Adrenal gland (tissue), 19 donors: ENCODE measurements at places on chromosomes 3 and 15. TPM values are rescaled to one million over a fixed set of nuclear protein-coding genes. Genes with fewer than 3 reads are reported as not detected.

GRCh38 chr3:59418836-59419235 is 369.0 kb upstream of the CFAP20DC start:
- DNase-seq, result no peak

Gene GOLGA8Q
- total RNA-seq, result 1.5 TPM

Gene ISLR
- 59.8 TPM for total RNA-seq

DNA sequence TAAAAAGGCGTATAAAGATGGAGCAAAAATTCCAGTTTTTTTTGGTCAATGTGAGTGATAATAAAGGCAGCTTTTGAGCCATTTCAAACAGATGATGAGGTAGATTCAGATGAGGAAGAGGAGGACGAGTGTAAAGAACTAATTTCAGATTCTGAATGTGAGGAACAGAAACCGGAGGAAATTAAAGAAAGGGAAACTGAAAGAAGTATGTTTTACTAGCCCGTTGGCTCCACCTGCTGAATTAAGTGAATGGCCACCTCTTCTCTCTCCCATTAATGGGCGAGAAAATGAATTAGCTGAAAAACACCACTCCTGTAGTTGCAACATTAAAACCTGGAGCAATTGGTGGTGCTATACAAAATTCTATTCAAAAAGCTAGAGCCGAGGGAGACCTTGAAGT is 55.4 kb downstream of the CYP19A1 start:
- no peak for DNase-seq

- no peak for DNase-seq
Observed at GRCh38 chr15:60095711-60096110, 91.6 kb downstream of the FOXB1 start.

DNA sequence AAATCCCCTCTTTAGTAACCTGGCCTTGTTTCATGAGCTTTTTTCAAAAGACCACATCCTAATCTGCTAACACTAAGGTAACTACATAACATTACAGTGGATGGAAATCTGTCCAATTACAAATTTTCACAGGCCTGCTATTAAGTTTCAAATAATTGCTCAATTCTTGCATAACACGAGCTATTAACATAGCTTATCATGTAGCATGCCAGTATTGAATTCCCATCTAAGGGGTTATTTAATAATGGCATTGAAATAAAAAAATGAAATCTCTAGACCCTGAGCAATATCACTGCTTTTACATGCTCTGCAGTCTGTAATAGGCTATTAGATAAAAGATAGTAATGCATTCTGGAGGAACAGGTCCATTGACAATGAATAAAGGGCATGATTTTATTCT is 748.3 kb upstream of the NECTIN3 start:
- no peak for DNase-seq

Gene STRIT1
- total RNA-seq, result 3.4 TPM

- no peak for DNase-seq
Observed at GRCh38 chr15:52808996-52809395, 18.9 kb upstream of the ONECUT1 start.

DNA sequence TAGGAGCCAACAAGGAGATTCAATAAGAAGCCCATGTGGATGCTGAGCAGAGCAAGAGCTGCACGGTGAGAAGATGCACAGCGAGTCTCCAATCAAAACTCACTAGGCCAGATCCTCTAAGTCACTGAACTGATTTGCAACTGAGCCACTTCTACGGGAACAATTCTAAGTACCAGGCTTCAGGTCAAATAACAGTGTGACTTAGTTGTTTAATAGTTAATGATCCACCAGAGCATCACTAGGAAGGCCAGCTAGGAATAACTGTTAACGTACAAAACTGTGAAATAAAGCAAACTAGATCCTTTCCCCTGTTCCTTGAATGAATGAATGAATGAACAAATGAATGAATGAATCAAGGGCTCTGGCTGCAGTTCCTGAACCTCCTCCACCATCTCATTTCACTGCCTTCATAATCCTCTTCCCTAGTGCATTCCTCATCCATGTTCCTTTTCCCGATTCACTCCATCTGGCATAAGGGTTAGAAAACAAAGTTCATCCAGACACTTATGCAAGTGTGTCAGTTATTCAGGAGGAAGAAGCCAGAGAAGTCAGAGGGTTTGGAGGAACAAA is 59.7 kb downstream of the ATP8B4 start:
- no peak for DNase-seq

DNA sequence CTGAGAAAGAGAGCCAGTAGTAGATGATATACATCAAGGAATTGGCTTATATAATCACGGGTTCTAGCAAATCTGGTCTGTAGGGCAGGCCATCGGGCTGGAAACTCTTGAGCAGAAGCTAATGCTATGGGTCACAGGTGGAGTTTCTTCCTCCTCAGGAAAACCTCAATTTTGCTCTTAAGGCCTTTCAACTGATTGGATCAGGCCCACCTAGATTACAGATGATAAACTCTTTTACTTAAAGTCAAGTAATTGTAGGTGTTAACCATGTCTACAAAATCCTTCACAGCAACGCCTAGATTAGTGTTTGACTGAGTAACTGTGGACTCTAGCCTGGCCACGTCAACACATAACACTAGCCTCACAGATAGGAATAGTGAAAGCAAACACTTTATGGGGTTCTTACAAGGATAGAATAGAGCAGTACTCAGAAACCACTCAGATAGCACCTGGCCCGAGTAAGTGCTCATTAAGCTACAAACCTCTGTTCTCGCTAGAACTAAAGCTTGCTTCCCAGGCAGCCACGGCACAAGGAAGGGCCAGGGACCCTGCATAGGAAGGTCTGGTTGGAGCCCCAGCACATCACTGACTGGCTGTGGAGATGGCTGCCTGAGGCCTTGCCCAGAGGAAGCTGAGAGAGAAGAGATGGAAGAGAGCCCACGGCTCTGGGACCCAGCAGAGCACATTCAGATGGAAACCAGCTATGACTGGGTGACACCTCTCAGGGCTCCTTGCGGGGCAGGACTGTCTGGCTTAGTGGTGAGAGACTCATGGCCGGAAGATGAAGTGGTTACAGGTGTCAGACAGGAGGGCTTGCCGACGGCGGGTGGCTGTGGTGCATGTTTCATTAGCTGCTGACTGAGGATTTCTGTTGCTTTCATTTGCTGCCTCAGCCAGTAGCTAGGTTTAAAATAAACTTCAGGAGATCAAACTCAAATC is 202.5 kb upstream of the TLE3 start:
- DNase-seq, result no peak

Gene RPL29
- total RNA-seq, result 1,808 TPM

DNA sequence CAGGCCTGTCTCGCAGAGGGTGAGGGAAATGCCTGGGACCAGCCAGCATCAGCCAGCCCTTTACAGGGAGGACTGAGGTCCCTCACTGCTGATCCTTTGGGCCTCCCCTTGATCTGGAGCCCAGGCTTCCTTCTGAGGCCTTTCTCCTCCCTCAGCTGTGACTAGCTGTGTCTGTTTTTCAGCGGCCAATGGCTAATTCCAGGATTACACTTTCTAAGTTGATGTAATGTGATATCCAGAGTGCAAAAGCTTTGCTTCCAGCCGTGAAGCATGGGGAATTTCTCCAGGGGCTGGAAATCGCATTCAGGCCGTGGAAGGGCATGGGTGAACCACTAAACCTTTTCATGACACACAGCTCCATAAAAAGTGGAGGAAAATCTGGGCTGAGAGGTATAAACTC is 157.6 kb downstream of the SHQ1 start:
- DNase-seq, result no peak

Gene MORC1
- not detected for total RNA-seq

DNA sequence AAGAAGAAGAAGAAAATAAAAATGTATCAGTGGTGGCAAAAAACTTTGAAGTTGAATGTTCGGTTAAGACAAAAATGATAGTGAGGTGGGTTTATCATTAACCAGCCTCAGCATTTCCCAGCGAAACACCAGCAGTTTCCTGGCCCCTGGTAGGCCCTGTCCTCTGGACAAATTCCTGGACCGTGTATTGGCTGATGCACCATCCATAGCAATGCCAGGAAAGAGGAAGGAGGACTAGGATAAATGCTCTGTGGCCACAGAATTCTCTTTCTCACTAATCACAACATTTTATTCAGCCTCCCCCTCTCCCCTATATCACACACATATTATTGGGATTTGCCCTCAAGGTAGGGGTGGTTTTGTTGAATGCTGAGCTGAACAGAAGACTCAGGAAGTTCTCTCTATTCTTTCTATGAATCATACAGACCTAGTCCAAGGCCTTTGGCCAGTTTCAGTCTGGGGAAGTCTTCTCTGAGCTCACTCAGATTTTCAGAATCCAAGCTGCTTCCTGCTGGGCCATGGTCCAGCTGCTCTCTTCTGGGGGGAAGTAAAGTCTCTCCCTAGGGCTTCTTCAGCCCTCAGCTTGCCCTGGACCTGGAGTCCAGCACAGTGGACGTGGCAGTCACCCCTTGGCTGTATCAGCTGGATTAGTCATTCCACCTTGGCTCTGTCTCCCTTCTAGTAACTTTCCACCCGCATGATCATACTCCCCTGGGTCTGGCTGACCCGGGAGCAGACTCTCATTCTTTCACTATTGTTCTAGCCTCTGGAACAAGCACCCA is 27.6 kb downstream of the SLC28A1 start:
- peak; percentile 93 for DNase-seq

DNA sequence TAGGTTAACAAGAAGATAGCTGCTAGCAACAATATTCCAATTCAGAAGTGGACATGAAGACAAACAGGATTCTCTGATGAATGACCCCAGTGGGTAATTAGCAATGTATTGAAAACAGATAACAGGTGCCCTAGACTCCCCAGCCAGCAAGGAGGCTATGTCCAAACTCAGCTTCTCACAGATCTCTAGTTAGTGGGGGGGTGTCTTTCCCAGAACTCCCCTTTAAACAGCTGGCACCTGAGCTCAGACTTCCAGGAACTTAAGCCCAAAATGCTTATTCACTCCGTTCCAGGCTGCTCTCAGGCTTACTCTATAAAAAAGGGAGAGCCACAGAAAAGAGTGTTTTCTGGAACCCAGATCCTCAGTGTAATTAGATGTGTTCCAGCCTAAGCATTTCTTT is 423.0 kb upstream of the THBS1 start:
- DNase-seq, result no peak
